NCI-H446 (cell line): ENCODE measurements at places on chromosomes 3 and 15.
A peak's percentile ranks its signal among the peaks of the same experiment; 100 is the strongest.

DNA sequence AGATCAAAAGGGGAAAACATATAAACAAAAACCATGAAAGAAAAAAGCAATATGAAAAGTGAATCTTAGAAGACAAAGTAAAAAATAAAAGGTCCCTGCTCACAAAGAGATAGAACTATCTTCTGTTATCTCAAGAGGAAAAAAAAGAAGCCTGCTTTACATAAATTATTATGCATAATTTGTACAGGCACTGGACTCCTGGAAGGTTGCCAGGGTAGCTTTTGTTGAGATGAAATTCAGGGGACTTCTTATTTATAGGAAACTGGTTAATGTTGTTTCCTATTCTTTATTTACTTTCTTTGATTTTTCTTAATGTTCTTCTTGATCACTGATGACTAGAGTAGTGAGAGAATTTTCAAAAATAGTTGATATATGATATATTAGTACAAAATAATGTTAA is 66.9 kb downstream of the PPM1L start:
- DNase-seq: peak; percentile 34

DNA sequence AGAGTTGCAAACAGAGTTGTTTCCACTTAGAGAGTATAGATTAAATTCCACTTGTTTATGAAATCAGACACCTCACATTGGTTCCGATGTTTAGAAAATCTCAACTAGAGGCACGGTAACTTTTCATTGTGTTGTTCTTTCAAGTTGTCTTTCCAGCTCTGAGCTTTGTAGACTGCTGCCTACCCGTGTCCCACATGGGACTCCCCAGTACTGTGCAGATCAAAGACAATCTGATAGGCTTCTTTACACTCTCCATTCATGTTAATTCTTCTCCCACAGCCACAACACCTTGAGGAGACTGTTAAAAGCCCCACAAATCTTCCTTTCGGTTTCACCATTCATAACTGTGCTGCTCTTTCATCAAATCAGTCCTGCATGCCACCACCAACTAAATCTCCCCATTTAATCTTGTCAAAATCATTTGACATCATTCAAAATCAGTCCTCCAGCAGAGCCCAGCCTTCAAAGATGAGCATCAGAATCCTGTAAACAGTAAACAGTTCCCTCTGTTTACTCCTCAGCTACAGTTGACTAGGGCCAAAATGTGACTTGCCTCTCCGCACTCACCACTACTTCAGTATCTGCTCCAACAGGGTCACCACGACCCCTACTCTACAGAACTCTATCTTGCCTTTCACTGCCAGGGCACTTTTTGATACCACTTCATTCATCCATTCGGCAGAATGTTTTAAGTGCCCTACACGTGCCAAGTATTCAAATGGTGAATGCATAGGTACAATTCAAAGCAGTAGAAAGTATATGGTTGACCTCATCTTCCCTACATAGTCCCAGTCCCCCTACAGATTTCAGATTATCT is 8.3 kb downstream of the ANXA2 start:
- no peak for DNase-seq

- DNase-seq: peak; percentile 84
Observed at GRCh38 chr15:68559345-68560310, 19.2 kb upstream of the CORO2B start.

DNA sequence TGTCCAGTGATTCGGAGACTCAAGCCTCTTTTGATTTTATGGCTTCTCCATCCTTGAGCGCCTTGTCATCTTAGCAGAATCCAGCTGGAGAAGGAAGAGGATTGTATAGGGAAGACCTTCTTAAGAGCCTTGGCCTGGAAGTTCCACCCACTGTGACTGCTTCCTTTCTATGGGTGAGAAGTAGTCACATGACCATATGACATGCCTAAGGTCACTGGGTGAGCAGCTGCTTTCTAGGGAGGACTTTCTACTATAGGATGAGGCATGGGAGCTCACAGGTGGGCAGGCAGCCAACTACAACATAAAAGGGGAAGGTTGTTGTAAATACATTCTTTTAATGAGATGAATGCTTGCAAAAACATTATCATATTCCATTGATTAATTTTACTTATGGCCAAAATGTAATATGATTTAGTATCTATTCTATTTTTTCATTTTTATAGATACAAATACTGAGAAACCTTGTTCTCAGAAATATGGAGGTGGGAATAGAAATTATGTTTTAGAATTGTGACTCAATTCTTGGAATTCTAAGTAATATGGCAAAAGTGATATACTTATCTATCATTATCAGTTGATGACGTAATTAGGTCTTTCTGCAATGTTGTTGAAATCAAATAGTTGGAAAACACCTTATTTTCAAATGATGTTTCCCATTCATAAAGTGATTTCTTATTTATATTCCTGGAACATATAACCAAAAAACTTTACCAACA is 53.6 kb upstream of the MINAR1 start:
- DNase-seq: no peak

DNA sequence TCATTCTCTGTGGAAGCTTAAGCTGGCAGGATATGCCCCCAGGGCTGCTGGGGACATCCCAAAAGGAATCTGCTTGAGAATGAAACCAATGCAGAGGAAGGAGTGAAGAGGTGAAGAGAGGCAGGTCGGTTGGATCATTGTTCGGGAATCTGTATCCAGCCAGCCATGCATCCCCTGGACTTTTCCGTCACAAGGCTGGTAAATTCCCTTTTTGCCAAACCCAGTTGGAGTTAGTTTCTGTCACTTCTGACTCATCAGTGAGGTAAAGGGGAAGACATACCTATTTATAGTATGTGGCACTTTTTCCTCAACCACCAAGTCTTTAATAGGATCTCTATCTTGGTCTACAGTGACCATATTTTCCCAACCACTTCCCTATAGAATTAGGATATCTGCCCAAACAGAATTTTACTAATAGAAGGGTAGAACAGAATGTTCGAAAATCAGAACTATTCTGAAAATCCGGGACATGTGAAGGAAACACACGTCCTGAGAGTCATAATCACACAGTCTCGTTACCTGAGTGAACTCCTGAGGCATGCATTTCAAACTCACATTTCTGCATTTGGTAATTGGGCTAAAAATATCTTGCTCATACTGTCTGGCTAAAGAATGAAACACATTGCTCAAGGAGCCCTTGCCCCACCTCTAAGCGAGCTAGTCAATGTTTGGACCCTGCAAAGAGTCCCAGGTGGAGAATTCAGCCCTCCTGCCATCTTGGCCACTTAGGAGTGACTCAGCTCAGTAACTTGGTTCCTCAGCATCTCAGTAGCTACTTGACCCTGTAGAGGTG is 289.7 kb upstream of the ADAMTS9 start:
- no peak for DNase-seq

DNA sequence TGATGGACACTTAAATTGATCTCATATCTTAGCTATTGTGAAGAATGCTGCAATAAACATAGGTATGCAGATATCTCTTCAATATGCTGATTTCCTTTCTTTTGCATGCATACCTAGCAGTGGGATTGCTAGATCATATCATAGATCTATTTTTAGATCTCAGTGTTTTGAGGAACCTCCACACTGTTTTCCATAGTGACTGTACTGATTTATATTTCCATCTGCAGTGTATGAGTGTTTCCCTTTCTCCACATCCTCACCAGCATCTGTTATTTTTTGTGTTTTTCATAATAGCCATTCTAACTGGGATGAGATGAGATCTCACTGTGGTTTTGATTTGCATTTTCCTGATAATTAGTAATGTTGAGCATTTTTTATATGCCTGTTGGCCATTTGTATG is 17.1 kb upstream of the RASA2 start:
- DNase-seq: no peak

DNA sequence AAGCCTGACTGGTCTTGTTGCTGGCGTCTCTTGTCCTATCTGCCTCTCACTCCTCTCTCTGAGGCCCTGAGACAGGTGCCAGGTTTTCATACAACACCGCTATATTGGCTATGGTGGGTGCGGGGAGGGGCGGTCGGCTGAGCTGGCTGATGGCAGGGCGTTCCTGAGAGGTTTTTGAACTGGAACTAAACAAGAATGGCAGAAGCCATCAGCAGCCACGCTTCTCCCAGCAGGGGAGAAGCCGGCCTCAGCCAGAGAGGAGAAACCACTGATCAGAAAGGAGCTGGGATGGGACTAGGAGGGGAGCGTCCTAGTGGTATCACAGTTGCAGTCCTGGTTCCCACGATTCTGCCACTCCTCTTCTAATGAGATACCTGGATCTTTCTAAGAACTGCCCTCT is 89.9 kb upstream of the PRR23E start:
- no peak for DNase-seq

GRCh38 chr3:193190146-193190786 is 50.8 kb upstream of the PLAAT1 start:
- peak; percentile 71 for DNase-seq

- no peak for DNase-seq
Observed at GRCh38 chr15:42707068-42707467, 29.9 kb downstream of the CDAN1 start.

DNA sequence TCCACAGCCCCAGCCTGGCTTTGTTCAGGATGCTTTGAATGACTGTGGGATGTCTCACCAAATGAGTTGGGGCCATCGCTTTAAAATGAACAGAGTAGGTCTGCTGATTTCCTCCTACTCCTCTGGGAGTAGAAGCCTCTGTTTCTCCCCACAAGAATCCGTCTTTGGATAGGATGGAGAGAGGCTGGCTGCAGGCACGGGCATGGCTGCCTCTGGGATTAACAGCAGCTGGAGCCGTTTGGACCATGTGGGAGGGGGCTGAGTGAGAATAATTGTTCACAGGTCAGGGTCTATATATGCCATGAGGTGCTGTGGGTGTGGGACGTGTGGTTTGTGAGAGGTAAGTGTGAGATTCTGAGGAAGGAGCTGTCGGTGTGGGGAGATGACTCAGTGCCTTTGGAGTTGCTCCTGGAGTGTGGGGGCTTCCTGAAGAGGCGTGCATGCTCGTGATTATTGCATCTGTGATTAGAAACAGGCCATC is 48.0 kb upstream of the APEH start:
- no peak for DNase-seq
